ENCODE measurements at places on chromosomes 11 and 22.

DNA sequence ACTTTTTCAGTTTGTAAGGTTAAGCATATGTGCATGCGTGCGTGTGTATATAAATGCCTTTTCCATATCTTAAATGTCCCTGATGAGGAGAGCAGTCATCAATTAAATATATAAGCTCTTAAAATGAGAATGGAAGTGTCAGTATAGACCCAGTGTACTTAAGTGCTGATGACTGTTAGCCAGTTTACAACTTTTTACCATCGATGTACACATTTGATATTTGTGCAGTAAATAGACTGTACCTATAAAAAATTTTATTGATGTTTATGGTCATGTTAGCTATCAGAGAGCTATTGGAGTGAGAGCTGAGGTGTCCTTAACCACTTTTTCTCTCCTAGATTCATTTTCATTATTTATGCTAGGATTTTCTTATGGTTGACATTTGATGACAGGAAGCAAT is 45.4 kb downstream of the TRAF6 start:
- DNase-seq, result no peak

DNA sequence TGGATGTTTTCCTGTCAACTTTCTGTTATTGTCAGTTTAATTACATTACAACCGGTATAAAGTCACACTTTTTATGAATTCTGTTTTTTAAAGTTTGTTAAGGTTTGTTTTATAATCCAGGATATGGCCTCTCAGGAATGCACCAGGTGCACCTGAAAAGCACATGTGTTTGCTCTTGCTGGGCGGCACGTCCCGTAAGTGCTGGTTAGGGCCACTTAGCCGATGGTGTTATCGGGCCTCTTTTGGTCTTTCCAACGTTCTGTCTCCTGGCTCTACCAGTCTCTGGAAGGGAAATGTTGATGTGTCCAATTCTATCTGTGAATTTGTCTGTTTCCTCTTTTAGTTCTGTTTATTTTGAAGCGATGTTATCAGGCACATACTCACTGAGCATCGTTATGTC is 695.7 kb downstream of the BRD1 start:
- no peak for DNase-seq

GRCh38 chr22:49871482-49871881 is 17.8 kb downstream of the ZBED4 start:
- DNase-seq, result no peak

GRCh38 chr22:50460938-50461337 is 13.9 kb downstream of the SBF1 start:
- DNase-seq, result no peak

DNA sequence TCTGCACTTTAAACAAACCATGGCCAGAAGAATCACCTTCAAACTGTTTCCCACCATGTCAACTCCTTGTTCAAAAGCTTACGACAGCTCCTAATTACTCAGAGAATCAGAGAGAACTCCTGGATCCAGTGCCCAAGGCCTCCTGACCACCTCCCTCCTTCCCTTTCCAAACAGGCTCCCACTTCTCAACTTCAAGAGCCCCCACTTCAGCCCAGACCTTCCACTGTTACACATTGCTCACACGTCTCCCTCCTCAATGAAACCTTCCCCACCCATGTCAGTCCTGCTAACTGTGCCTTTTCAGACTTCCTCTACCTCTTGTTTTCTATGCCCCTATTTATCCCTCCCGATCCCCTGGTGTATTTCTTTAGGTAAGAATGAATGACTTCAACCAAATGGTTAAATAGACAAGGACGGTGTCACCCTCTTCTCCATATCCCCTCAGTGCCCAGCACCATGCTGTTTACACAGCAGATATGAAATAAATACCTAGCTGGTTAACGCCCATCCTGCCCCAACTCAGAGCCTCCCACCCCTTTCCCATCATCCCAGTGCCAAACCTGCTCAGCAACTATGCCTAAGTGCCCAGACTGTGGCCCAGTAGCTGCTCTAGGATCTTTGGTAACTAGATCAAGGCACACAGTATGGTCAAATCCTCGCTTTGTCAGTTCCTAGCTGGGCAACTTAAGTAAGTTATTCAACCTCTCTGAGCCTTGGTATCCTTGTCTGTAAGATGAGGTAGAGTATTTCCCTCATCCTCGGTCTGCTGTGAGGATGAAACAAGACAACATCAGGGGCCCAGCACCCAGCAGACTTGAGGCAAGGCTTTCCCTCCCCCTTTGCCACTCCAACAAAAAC is 36.8 kb downstream of the PLEKHA7 start:
- DNase-seq, result no peak

- no peak for DNase-seq
Observed at GRCh38 chr11:57781529-57781943, 19.9 kb downstream of the CTNND1 start.

DNA sequence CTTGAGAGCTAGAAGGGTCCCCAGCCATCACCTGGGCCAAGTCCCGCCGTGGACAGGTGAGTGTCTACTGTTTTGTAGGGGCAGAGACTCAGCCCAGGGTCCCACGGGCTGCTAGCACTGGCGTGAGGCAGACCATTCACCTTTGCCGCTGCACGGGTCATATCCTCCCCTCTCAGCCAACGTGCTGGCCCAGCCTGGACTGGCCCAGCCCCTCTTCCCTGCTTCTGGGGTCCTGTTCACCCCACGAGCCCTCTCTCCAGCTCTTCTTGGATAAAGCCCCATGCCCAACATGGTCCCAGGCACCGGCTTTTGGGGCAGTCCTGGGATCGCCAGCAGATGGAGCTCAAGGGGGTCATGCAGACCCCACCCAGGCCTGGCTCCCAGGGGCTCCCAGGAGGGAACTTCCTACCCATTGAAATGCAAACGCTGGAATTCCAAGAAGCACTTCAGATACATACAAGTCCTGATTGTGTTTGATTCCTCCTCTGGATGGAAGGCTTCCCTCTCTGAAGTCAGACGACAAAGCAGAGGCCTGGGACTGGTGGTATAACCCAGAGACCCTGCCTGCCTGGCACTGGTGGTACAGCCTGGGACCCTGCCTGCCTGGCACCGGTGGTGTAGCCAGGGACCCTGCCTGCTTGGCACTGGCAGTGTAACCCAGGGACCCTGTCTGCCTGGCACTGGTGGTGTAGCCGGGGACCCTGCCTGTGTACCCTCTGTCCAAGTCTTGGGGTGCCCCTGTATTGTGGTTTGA is 8.9 kb upstream of the SEPTIN5 start:
- DNase-seq, result peak; percentile 6

DNA sequence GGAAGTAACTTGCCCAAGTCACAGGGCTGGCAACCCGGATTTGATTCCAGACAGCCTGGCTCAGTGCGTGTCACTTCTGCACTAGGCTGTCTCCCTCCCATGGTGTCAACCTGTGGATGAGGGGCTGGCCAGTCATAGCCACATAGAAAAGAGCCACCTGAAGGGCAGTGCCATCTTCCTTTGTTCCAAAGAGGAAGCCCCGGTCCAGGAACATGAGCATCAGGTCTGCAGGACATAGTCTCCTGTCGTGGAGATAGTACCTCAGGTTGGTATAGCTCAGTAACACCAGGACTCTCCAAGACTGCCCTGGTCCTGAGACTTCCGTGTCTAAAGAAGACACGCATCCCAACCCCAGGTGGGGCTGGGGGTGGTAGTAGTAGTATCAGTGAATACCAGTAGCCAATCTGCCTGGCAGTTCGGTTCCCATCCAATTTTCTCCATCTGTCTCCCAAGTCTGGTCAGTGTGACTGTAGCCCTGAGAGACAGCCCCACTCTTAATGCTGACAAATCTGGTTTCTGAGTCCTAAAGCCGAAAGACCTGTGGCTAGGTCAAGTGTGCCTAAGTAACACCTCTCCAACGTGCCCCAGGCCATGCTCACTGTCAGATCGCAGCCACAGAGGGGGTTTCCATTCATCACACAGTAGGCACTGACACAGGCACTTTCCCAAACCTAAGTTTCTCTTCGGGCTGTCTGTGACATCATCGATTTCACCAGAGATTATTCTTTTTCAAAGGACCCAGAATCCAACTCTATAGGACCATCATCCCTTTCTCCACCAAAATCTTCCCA is 33.1 kb downstream of the C11orf58 start:
- no peak for DNase-seq

DNA sequence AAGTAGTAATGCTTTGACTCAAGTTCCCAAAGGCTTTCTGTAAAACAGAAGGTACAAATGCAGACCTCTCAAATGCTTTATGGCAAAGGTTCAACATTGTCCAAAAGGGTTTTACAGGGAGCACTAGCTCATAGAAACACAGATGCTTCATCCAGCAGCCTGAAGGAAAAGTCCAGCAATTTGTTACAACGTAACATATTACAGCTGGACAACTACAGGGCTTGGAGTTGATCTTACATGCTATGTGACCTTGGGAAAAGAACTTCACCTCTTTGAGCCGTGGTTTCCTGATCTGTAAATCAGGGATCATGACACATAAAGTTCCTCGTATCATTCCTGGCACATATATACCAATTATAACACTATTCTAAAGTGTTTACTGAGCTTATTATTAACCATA is 84.9 kb downstream of the DDIAS start:
- no peak for DNase-seq

DNA sequence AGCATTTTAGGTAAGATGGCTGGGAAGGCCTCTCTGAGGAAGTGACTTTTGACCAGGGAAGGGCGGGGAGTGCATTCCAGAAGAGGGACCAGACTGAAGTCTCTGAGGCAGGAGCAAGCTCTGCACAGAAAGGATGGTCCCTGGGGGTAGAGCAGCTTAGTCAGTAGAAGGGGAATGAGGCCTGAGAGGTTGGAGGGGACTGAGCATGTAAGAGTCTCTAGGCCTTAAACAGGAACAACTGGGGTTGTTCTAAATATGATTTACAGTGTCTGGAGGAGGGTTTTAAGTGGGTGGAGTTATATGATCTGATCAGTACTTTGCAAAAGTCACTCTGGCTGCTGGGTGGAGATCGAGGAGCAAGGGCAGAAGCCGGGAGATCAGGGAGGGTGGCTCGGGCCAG is 31.7 kb upstream of the TEF start:
- DNase-seq, result peak; percentile 42

DNA sequence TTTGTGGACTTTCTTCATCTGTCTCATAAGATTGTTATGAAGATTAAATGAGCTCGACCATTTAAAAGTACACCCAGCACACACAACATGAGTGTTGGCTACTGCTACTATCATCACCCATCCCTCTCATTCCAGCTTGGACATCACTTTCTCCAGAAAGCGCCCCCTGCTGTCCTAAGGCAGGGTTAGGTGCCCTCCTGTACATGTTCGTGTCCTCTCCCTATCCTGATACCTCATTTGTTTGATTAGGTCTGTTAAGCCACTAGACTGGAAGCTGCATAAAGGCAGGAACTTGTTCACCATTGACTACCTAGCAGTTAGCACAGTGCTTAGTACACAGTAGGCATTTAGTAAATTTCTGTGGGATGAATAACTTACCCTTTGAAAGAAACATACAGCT is 85.5 kb downstream of the ENTHD1 start:
- DNase-seq, result peak; percentile 21

- DNase-seq, result peak; percentile 33
Observed at GRCh38 chr22:42283278-42284201, 13.1 kb upstream of the TCF20 start.

- DNase-seq, result no peak
Observed at GRCh38 chr11:18692941-18693760, 5.4 kb upstream of the TMEM86A start.

DNA sequence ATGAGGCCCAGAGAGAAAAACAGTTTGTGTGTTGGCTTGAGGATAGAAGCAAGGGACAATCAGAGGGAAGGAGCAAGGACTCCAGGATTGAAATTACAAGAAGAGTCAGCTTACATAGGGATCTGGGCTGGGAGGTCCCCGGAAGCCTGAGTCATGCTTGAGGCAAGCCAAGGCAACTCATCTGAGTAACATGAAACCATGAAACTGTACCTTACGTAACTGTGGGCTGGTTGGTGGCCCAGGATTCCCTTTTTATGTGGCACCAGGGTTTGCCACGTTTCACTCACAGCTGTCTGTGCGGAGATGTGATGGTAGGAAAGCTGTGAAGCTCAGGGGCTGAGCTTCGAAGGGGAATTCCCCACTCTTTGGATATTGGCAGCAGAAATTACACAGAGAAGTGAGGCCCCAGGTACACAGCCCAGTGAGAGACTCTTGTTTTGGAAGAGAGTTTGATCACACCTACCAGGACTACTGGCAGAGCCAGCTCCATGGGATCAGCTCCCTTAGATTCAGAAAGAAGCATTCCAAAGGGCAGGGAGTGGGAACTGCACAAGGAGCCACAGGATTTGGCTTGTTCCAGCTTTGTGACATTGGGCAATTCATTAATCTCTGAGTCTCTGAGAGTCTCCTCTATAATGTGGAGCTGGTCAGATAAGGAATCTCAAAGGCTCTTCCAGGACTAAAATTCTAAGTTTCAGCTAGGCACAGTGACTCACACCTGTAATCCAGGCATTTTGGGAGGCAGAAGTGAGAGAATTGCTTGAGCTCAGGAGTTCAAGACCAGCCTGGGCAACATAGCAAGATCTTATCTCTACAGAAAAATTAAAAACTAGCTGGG is 7.8 kb downstream of the SLC5A1 start:
- DNase-seq, result peak; percentile 63

- DNase-seq, result no peak
Observed at GRCh38 chr11:114924042-114924441, 245.7 kb downstream of the NXPE2 start.

- no peak for DNase-seq
Observed at GRCh38 chr11:12682288-12682687, 8.1 kb downstream of the TEAD1 start.

DNA sequence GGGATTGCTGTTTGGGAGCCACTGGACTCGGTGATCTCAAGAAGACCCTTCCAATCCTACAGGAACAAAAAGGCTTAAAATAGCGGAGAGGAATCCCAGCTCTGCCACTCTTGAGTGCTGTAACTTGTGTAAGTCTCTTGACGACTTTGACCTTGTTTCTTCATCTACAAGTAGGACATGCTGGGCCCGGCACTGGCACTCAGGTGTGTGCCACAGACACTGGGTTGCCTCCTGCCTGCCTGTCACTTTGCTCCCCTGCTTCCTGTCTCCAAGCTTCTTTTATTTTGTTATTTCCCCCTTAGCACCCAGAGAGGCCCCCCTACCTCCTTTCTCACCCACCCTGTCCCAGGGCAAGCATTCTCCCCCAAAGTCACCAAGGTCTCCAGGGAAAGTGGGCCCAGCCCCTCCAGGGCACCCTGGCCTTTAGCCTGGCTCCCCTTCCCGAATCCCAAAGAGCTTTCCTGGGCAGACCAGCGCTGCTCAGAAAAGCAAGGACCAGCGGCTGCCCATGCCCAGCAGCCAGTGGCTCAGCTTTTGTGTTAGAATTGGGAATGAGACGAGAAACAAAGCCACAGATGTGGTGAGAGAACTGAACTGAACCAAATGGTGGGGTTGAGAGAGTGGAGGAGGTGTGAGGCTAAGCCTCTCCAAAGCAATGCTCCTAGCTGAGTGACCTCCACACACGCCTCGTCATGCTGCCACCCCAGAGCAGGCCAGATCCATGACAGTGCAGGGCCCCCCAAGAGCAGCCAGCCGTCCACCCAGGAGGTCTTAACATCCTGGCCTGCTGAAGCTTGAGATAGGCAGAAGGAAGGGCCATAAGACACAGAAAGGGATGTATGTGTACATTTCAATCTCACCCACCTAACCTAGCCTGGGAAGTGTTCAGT is 4.5 kb downstream of the TRIM29 start:
- DNase-seq, result no peak
